Bronchial epithelial cell (primary cell): ENCODE measurements at places on chromosomes 12 and 14. TPM values are rescaled to one million over a fixed set of nuclear protein-coding genes. Genes with fewer than 3 reads are reported as not detected.

Gene RND1
- 2.9 and 4.5 TPM in 2 replicates for total RNA-seq

Gene LRRK2
- total RNA-seq = 0.26 and 0.90 TPM in 2 replicates

Gene WNT1
- total RNA-seq = not detected in 2 replicates

Gene BEGAIN
- total RNA-seq = 0.51 and 1.1 TPM in 2 replicates

Gene PLXNC1
- under 0.01 TPM in 2 replicates for total RNA-seq

Gene TRAF3
- total RNA-seq = 34.6 and 35.3 TPM in 2 replicates

Gene SYNE2
- 36.6 and 51.2 TPM in 2 replicates for total RNA-seq

Gene BDKRB1
- 1.0 and 1.1 TPM in 2 replicates for total RNA-seq

Gene AKAP5
- total RNA-seq = under 0.01 and 0.13 TPM in 2 replicates

Gene NELL2
- not detected in 2 replicates for total RNA-seq

Gene KRT73
- not detected in 2 replicates for total RNA-seq

Gene FITM1
- 0.51 TPM in 1 of 2 replicates, not detected in the other for total RNA-seq

Gene PTPRB
- total RNA-seq = 0.38 and 0.53 TPM in 2 replicates
